ENCODE measurements at places on chromosomes 5 and 9.

DNA sequence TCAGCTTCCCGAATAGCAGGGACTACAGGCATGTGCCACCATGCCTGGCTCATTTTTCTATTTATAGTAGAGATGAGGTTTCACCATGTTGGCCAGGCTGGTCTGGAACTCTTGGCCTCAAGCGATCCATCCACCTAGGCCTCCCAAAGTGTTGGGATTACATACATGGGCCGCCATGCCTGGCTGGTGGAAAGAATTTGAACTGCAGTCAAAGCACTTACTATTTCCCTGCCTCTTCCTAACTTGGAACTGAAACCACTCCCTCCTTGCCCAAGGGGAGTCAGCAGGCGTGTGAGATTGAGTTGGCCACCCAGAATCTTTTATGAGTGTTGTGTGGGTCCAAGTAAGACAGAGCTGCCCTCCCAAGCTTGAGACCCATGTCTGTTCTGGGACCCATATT, 86.1 kb upstream of the PTPN3 start:
- no peak for DNase-seq

DNA sequence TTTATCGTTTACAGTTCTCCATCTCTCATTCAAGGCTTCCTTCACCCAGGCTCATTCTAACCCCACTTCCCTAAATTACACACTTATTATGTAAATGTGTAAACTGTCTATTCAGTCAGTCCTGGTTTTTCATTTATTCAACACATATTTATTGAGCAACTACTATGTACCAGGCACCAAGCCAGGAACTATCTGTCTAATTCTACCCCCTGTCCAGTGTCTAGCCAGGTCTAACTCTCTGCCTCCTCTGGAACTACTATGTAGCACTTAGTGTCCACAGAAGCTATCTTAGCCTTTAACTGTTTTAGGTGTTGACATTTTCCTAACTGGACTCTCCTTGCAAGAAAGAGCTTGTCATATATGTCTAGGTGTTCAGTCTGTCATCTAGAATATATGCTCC, 56.5 kb downstream of the PDE4D start:
- DNase-seq = no peak

DNA sequence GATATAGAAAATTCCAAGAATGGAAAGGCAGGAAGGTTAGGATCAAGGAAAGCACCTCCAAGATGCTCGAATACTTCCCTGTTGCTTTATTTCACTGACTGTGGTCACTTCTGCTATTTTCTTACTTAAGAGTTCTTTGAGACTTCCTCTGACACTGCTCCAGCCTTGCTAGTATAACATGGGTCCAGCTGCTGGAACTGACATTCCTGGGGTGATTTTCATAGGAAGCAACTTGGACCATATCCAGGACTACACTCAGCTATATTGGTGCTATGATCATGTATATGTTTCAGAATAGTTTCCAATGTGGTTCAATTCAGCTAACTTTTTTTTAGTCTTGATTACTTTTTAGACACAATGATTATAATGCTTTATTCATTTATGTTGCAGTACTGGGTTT, 81.6 kb upstream of the CKMT2 start:
- DNase-seq = no peak

GRCh38 chr5:160497878-160498277, 76.2 kb downstream of the PTTG1 start:
- DNase-seq = no peak

DNA sequence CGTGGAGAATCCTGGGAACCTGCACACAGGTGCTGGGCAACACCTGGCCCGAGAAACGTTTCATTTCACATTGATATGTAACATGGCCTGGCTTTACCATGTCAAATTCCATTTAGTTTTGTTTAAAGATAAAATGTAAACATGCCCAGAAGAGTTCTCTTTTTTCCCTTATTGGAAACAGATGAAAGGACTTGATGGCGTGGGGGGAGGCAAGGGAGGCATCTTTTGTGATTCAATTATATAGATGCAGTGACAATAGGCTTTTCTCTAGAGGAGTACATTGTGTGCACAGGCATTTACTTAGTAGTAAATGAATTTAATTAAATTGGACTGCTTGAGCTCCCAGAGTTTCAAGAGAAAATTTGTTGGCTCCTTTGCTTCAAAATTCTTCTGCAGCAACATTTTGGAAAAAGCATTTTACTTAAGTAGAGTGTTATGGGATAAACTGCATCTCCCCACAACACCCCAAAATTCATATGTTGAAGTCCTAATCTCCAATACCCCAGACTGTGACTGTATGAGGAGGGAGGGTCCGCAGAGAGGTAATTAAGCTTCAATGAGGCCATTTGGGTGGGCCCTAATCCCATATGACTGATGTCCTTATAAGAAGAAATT, 254.3 kb upstream of the NFIL3 start:
- no peak for DNase-seq

- DNase-seq = no peak
Observed at GRCh38 chr9:113989017-113989713, 88.9 kb downstream of the AMBP start.

- DNase-seq = no peak
Observed at GRCh38 chr5:117497601-117498000, 923.0 kb upstream of the SEMA6A start.

DNA sequence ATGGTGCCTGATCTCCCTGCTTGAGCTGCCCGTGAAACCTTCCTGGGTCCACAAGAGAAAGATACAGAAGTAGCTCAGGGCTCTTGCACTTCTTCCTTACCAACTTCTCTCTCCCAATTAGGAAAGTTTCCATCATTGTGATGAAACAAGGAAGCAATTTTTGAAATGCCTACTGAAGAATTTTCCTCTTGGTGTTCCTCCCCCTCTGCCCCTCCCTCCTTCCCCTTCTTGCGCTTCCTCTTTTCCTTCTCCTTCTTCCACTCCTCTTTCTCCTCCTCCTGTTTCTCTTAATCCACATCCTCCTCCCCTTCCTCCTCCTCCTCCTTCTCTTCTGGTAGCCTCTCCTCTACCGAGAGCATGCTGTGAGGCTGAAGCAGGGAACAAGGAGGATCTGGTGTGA, 36.3 kb upstream of the OTULINL start:
- no peak for DNase-seq

GRCh38 chr5:154444556-154445421, 1.0 kb upstream of the SAP30L start:
- peak; percentile 48 for DNase-seq

DNA sequence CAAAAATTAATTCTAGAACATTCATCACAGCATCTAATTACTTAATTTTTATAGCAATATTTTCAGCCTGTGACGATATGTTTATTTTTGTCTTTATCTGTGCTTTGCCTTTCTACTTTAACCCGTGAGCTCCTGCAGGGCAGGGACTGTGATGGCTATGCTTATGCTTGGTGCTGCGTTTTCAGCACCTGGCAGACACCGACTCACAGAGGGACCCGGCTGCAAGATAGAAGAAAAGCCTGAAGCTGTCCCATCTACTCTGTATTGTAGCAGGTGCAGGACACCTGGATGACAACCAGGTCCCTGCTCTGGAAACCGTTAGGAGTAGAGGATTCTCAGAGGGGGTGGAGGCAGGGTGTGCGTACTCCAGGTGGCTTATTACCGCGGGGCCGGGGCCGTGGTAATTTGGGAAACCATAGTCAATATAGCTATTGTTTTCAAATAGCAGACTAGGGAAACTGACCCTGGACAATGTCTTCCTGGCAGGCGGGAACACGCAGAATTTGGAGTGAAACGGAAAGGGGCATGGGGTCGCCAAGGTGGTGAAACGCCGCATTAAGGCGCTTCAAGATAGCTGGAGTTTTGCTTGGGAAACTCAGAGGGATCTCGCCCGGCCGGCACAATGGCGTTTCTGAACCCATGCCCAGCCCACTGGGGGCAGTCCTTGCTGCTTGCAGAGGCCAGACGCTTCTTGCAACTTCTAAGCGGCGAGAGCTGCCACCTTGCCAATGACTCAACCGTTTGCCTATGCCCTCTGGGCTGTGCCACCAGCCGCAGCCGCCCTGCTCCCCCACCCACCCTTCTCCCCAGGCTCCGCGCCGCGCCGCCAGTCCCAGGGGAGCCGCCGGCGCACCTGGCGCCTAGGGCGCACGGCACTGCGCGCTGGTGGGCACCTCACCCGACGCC, 140.1 kb upstream of the PALM2AKAP2 start:
- DNase-seq = peak; percentile 11

DNA sequence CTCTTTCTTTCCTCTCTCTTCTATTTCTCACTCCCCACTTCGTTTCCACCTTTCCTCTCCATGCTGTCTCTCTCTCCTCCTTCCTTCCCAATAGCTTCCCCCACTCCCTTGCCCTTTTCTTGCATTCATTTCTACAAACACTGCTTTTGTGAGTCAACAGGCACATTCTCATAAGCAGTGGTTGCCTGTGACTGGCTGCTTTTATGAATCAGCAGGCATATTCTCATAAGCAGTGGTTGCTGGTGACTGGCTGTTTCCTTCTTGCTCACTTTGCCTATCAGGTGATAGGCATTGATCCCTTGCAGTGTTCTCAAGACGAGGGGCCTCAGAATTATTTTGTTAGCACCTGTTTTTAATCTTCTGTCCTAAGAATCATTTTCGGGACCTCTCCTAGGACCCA, 116.1 kb upstream of the ACTBL2 start:
- no peak for DNase-seq

- no peak for DNase-seq
Observed at GRCh38 chr9:32426278-32426939, 42.0 kb downstream of the ACO1 start.

- no peak for DNase-seq
Observed at GRCh38 chr5:99005506-99005905, 76.7 kb upstream of the CHD1 start.

Data from GM06990 (cell line).